Mammary epithelial cell (primary cell): ENCODE measurements at places on chromosomes 5 and 9. TPM values are rescaled to one million over a fixed set of nuclear protein-coding genes. Genes with fewer than 3 reads are reported as not detected.

The ZNF454 gene
- polyA plus RNA-seq: not detected

DNA sequence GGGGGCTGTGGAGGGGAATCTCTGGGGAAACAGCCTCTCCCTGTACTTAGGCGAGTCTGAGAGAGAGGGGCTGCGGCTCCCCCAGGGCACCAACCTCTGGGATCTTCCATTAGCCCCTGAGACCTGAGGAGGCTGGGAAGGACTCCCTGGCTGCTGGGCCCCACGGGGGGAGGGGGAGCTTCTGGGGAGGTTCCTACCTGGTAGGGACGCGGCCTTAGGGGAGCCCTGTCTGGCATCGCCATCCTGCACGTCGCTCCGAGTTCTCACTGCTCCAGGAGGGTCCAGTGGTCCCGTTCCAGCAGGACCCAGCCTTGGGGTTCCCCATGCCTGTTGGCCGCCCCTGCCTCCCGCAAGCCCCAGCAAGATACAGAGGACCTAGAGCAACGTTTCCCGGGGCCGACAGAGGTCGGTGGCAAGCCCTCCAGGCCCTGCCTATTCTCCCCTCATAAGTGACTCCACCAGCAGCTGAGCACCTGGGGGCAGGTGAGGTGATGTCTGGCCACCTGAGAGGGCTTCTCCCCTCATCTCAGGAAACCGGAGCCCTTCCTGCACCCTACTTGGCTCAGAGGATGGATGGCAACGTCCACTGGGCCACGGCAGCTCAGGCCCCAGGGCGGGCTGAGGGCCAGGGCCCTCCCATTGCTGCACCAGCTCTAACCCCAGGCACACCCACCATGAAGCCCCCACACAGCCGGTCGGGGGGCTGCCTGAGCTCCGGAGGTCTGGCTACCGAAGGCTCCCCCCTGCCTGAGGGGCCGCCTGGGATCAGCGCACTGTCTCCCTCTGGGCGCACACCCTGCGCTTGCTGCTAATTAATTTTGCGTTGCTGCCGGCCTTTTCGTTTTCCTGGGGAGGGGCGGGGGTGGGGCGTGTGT lies 22.5 kb downstream of the TPPP start:
- DNase-seq: no peak

DNA sequence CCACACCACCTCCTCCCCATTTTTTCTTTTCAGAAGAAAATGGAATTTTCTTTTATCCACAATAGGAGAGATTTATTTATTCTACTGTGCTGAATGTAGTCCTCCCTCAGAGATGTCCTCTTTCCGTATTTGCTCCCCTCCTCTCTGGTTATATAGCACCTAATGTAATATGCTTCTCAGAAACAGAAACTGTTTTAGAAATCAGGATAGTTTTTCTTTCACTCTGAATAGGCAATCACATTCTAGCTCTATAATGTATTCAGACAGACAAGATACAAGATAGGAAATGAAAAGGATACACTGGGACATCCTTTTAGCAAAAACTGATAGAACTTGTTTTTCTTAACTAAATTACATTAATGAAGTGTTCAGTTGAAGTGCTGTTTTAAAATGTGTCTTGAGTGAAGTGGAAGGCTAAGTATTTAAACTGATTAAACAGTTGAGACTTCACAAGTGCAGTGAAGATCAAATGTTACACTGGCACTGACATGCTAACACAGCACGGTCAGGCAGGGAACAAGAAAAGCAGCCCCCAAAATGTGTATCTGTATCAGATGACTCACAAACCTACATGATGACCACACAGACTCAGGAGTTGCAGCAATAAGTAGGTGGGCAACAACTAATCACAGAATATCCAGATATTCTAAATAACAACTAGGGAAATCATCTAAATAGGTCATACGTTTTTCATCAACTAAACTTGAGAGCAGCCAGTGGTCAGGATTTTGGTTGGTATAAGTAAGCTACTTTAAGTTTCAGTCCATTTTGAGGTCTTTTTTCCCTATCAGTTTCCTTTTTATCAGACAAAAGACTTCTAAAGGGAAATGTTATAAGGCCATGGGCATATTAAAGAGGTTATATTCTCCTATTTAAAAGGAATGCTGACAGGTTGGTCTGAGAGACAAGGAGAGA lies 260.4 kb downstream of the MLLT3 start:
- DNase-seq: no peak

- DNase-seq: no peak
Measured at GRCh38 chr5:150075806-150076205, 10.5 kb downstream of the CSF1R start.

GRCh38 chr5:120913396-120913795 lies 449.3 kb downstream of the PRR16 start:
- DNase-seq: no peak

DNA sequence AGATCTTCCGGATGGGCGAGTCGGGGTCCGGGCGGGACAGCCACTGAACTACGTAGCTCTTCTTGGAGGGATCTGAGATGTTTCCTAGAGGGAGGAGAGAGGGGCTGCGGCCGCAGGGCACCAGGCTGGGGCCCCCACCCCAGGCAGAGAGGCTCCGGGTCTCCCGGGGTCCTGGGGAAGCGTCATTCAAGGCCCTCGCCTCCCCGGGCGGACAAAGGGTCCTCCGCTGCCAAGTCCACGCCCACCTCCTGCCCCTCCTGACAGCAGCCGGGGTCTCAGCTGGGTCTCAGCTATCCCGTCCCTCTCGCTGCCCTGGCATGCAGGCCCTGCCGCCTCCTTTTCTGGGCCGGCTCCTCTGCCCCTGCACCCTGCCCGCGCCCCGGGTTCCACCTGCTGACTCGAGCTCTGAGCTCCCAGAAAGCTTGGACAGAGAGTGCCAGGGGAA lies 61.5 kb downstream of the ZNF354C start:
- DNase-seq: no peak

DNA sequence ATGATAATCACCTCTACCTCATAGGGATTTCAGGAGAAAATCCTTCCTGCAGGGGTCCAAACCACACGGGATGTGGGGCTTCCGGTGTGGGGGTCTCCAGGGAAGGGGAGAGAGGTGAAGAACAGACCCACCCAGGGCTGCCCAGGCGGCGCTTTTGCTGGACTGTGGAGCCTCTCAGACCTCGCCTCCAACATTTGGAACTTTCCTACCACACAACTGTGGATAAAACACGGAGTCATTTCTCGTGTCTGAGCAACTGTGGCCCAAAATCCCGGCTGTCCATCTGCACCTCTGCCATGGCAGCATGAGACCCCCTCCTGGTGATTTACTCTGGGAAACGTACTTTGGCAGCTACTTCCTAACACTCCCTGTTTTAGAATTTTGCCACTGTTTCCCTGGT lies 307.8 kb upstream of the IRX4 start:
- DNase-seq: no peak

DNA sequence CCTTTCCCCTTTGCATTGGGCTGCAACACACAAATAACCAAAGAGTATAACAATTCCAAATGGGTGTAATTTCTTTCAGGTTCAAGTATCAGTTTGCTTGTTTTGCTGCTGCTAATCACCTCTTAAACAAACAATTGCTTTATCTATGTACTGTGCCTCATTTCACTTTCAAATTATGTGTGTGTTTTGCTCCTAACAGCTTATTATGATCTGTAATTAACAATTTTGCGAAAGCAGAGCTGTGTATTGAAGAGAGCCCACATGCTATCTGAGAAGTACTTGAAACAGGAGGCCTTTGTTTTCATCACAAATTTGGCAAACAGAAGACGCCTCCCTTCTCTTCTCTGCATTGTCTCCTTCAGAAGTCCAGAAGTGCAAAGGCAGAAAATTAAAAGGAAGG lies 312.0 kb downstream of the TLE1 start:
- no peak for DNase-seq

- no peak for DNase-seq
Measured at GRCh38 chr9:116753389-116753788, 66.3 kb downstream of the TRIM32 start.
